ENCODE measurements at places on chromosomes 5 and 9.

- H3K27ac ChIP-seq: no peak overlapping the region
- peaks cover 33% of the 10 kb centered on the region for H3K4me1 ChIP-seq
- H3K4me3 ChIP-seq: no peak overlapping the region
- no peaks in the 10 kb centered on the region for H3K27me3 ChIP-seq
- no peak for DNase-seq
- no peaks in the 10 kb centered on the region for H3K36me3 ChIP-seq
Measured at GRCh38 chr9:22154064-22154463, 145.0 kb upstream of the CDKN2B start.

- no peaks in the 10 kb centered on the region for H3K36me3 ChIP-seq
- peaks cover 7% of the 10 kb centered on the region for H3K4me1 ChIP-seq
- H3K4me3 ChIP-seq: no peak overlapping the region
- peaks cover 4% of the 10 kb centered on the region for H3K27me3 ChIP-seq
Measured at GRCh38 chr9:134860510-134860909, 20.1 kb upstream of the FCN2 start.

GRCh38 chr9:78406933-78407332, 110.0 kb downstream of the PSAT1 start:
- H3K4me1 ChIP-seq: no peaks in the 10 kb centered on the region
- DNase-seq: no peak
- no peaks in the 10 kb centered on the region for H3K36me3 ChIP-seq
- no peaks in the 10 kb centered on the region for H3K27me3 ChIP-seq

GRCh38 chr5:17463653-17464052, 34.4 kb upstream of the TAF11L2 start:
- no peaks in the 10 kb centered on the region for H3K4me1 ChIP-seq
- no peak overlapping the region for H3K27ac ChIP-seq
- no peaks in the 10 kb centered on the region for H3K36me3 ChIP-seq
- H3K27me3 ChIP-seq: no peaks in the 10 kb centered on the region
- DNase-seq: no peak

DNA sequence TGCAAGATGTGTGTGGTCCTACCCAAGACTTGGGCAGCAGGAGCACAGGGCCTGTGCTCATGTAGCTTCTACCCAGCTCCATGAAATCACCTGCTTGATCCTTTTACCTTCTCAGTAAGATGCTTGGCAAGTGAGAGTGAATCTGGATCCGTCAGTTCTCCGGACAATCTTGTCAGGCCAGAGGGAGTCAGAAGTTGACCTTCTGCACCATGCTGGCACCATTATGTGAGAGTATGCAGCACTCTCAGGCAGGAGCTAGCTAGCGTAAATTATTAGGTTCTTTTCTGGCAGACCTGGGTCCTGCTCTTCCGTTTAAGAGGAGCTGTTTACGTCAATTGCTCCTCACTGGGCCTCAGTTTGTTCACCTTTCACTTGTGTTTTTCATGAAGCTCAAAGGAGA, 37.0 kb upstream of the ADAM19 start:
- peaks cover 29% of the 10 kb centered on the region for H3K4me1 ChIP-seq
- H3K27ac ChIP-seq: peak overlapping the region; percentile 53
- no peaks in the 10 kb centered on the region for H3K27me3 ChIP-seq
- H3K4me3 ChIP-seq: no peak overlapping the region
- H3K36me3 ChIP-seq: no peaks in the 10 kb centered on the region

- H3K4me3 ChIP-seq: no peak overlapping the region
- DNase-seq: no peak
- no peaks in the 10 kb centered on the region for H3K4me1 ChIP-seq
- no peaks in the 10 kb centered on the region for H3K36me3 ChIP-seq
Measured at GRCh38 chr5:176773408-176774035, 36.8 kb upstream of the UNC5A start.

Data from RWPE2 (cell line).